ENCODE measurements at places on chromosomes 7 and 10.
A peak's percentile ranks its signal among the peaks of the same experiment; 100 is the strongest.

DNA sequence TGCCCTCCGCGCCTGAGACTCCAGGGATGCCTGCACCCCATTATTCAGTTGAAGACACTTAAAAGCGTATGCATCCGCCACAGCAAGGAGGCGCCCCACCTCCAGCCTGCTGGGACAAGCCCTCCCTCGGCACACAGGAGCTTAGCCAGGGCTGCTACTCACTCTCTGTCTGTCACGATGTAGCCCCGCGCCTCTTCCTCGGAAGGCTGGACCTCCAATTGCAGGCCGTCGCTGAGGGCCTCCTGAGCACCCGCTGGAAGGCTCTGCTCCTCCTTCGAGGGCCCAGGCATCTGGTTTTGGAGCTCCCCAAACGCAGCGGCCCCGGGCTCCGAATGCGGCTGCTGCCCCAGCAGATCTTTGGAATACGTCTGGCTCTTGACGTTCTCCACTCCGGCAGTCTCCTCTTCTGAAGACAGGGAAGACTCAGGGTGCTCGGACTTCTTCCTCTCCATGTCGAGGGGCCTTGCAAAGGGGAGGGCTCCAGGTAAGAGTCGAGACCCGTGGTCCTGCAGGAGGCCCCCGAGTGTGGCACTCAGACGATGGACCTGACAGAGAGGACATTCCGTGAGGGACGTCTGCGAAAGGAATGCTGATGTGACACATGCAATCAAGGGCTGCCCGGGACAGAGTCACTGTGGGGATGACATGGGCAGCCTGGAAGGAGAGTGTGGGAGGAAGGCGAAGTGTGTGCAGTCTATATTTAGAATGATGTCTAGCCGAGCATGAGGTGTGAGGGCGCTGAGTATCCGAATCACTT lies 453.9 kb downstream of the PTPRN2 start:
- DNase-seq, result no peak

DNA sequence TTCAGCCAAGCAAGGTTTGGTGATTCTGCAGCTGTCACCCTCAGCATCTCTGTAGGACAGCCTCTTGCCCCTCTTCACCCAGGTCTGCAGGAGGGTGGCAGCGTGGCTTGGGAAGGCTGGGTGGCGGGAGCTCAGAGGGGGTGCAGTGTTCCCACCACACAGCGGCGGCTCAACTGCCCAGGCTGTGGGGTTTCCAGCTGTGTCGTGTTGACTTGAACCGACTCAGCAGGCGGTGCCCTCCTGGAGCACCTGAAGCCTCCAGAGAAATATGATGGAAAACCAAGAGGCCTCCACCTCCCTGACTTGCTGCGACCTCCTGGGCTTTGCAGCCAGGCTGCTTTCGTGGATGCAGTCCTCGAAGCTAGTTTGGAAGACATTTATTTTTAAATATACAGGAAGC lies 68.0 kb upstream of the KLF6 start:
- DNase-seq, result no peak

DNA sequence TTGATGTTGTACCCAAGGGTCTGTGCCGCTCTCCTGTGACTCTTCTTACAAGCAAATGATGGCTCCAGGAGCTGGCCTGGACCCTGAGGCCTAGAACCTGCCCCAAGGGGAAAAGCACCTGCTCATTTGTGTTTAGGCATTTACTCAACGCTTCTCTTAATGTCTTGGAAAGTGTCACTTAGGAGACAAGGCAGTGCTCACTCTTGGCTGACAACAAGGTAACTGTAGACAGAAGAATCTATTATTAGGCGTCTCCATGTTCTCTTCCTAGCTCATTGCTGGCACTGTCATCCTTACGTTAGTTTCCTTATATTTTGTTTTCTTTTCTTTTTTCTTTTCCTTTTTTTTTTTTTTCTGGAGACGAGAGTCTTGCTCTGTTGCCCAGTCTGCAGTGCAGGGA lies 38.1 kb upstream of the SUN1 start:
- DNase-seq, result no peak

DNA sequence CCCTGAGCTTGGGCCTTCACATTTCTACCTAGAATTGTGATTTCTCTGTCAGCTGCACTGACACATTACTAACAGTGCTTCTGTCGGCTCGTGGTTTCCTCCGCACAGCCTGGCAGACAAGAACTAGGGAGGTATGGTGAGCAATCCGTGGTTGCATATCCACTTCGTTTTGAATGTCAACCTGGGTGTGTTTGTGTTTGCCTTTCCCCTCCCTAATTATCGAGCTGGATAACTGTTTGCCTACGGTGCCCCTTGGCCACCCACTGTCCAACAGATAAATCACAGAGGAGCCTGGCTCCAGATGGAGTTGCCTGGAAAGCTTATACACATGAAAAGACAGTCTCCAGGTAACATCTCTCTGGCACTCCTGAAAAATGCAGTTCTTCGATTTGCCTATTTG lies 228.8 kb downstream of the TRIL start:
- DNase-seq, result no peak

DNA sequence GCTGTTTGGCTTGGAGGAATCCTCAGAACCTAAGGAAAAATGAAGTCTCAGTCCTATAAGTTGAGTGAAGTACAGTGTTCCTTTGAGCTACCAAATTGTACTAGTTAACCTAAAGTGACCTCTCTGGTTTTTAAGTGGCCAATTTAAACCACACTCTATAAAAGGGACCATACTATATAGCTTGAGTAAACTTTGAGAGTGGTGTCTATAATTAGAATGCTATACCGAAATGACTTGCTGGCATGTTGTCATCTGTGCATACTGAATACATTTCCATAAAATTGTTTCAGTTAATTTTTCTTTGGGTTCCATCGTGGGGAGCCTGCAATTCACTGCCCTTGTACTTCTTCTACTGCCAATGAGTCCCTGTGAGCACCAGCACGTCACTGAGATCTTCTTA lies 151.1 kb downstream of the DKK1 start:
- no peak for DNase-seq

- DNase-seq, result no peak
Measured at GRCh38 chr10:16787361-16787791, 29.8 kb downstream of the RSU1 start.

DNA sequence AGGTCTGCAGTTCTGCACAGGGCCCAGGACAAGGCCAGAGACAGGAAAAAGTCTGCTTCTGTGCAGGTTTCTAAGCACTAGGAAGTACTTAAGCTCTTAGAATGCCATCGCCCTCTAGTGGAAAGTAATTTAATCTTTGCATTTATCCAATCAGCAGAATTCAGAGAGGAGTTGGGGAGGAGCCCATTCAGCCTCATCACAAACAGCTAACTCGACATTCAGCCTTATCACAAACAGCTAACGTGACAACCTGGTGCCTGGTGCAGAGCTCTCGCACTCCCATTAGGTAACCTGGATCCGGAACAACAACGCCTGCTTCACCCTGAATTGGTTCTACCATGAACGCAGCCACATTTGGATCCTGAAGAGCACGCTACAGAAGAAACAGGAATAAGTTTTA lies 15.2 kb downstream of the OAT start:
- peak; percentile 72 for DNase-seq

DNA sequence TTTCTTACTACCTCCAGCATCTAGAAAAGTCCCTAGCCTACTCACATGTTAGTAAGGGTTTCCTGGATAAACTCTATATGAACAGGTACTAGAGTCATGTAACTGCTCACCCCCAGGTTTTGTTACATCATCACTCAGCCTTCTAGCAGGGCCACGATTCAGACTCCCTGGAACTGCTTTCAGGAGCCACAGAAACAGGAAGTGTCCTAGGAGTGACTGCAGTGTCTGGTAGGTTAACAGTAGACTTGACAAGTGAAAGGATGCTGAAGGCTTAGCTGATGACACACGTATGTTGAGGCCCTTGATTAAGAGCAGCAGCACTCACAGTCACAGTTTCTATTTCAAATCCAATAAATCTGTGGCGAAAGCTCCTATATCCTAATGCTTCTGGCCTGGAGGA lies 101.2 kb downstream of the DNMBP start:
- no peak for DNase-seq

GRCh38 chr7:42627626-42628025 lies 284.2 kb downstream of the C7orf25 start:
- no peak for DNase-seq

DNA sequence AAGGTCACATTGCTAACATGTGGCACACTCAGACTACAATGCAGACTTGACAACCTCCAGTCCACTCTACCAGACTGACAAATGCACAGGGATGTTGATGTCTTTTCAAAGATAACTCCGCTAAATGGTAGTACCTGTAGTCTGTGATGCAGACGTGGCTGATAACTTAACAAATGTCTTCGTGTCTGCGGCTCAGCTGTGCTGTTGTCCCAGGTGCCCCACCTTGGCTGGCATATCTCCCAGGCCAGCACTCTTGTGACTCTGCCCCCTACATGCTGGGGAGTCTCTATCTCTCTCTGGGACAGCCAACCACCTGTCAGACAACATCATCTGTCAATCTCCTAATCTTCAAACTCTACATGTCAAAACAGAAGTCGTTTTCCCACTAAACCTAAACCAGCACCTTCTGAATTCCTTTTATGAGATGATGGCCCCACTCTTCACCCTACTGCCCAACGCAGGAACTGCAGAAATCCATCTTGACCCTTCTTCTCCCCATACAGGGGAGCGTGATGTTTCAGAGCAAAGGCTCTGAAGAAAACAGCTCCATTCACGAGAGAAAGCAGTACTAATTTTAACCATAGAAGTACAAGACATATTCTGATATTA lies 156.4 kb downstream of the USP6NL start:
- no peak for DNase-seq

GRCh38 chr7:121440857-121441503 lies 44.9 kb upstream of the FAM3C start:
- no peak for DNase-seq

DNA sequence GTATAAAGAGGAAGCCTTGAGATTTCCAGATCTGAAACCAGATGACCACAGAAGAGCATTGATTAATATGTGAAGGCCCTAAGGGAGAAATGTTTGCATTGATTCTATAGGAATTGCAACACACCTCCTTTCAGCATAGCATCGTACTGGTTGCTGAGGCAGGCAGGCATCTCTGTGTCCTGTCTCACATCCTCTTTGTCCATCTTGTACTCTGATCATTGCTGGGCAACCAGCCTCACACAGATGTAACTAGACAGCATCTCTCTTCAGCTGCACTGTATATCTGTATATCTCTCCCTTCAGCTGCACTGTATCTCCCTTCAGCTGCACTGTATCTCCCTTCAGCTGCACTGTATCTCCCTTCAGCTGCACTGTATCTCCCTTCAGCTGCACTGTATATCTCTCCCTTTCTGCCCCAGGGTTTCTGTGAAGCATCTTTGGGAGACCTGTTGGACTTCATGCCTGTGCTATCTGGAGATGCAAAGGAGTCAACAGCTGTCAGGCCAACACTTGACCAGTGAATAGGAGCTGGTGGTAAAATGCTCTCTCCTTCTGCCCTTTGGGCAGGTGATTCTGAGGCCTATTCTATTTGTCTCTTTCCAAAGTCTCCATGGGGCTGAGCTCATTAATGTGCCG lies 40.3 kb downstream of the TMEM178B start:
- DNase-seq, result no peak

- no peak for DNase-seq
Measured at GRCh38 chr7:27188386-27189294, 3.6 kb upstream of the HOXA11 start.

DNA sequence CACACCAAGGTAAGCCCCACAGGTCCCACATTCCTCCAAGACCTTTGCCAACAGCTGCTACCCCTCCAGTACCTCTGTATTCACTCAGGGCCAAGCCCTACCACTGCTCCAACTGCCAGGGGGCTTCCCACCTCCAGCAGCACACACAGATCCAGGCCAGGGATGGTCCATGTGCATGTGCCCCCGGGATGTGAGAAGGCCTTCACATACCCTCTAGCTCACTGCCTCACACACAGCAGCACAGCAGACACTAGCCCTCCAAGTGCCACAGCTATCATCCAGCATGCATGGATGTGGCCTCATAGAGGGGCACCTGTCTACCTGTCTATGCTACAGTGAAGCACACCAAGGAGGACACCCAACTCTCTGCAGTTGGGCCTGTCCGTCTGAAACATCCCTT lies 488.8 kb downstream of the PLXNA4 start:
- DNase-seq, result no peak

DNA sequence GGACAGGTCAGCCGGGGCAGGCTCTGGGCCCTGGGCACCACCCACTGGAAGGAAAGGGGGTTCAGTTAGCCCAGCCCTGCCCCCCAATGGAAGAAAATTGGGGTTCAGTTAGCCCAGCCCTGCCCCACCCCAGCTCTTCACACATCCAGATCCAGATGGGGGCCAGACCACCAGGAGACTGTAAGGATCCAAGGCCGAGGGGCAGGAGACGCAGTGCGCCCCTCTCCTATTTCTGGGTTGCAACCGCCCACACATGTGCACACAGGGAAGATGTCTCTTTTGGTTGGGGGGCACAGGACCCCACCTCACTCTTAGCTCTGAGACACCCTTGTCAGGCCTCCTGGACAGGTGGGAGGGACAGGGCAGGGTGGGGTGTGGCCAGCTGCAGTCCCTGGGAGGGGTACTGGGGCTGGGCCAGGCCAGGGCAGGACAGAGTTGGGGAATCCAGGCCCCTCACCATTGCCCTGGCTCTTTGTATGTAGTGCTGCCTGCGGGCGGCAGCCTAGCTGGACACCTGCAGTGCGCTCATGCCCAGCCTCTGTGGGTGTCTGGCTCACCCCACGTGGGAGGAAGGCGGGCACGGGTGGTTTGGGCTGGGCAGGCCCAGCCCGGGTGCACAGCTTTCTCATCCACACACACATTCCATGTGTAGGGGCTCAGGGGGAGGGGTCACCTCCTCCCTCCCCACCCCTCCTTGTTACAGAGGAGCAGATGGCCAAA lies 141.2 kb downstream of the LHPP start:
- no peak for DNase-seq

- no peak for DNase-seq
Measured at GRCh38 chr10:126839094-126839761, 66.0 kb upstream of the DOCK1 start.

DNA sequence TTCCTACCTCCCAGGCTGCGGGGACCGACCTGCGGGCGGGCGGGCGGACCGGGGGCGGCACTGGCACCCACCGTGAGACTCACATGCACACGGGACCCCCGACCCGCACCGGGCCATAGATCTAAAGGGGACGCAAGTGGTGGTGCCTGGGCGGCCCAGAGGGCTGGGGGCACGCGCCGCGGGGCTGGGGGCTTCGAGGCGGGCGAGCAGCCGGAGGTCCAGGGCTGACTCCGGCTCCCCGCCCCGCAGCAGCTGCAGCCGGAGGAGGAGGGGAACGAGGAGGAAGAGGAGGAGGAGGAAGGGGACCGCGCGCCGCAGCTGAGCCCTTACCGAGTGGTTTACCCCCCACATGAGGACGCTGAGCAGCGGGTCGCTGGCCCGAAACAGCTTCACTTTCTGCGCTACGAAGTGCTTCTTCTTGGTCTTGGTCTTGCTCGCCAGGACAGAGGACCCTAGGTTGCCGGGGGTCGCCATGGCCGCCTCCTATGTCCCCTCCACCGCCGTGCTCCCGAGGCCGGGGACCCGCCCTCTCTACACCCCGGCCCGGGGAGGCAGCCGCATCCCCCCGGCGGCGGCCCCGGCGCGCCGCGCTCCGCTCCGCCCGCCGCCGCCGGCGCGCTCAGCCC lies 412 bp downstream of the PIP4K2A start:
- no peak for DNase-seq

GRCh38 chr7:148543-148931 lies 43.8 kb upstream of the FAM20C start:
- no peak for DNase-seq

GRCh38 chr7:108234971-108235450 lies 104.8 kb upstream of the LAMB4 start:
- no peak for DNase-seq

- no peak for DNase-seq
Measured at GRCh38 chr7:133957845-133958244, 169.3 kb upstream of the LRGUK start.

Data from amniotic stem cell (primary cell).